ENCODE measurements at places on chromosomes 3 and 15.

GRCh38 chr3:23830869-23831484, 25.2 kb downstream of the UBE2E1 start:
- DNase-seq: no peak

DNA sequence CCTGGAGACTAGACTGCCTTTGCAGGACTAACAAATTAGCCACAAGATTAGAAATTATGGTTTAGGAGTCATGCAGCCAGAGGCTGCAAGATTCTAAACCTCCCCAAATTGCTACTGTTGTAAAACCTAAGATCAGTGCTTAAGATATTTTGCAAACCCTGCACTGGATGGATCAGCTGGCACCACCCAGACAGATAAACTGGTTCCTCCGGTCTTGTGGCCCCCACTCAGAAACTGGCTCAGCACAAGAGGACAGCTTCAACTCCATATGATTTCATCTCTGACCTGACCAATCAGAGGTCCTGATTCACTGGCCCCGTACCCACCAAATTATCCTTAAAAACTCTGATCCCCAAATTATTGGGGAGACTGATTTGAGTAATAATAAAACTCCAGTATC, 19.5 kb upstream of the PXYLP1 start:
- no peak for DNase-seq

GRCh38 chr3:185528532-185528931, 23.9 kb downstream of the LIPH start:
- no peak for DNase-seq

GRCh38 chr15:83365370-83365938, 81.0 kb upstream of the BNC1 start:
- peak; percentile 9 for DNase-seq

- peak; percentile 83 for DNase-seq
These were observed 1.3 kb upstream of the TMIE start for GRCh38 chr3:46699676-46700523.

GRCh38 chr15:41932511-41933289, 38.8 kb upstream of the SPTBN5 start:
- DNase-seq: peak; percentile 24

- no peak for DNase-seq
These were observed 18.1 kb downstream of the CHSY1 start for GRCh38 chr15:101233651-101234280.

GRCh38 chr3:108820586-108820985, 2.0 kb upstream of the TRAT1 start:
- no peak for DNase-seq

DNA sequence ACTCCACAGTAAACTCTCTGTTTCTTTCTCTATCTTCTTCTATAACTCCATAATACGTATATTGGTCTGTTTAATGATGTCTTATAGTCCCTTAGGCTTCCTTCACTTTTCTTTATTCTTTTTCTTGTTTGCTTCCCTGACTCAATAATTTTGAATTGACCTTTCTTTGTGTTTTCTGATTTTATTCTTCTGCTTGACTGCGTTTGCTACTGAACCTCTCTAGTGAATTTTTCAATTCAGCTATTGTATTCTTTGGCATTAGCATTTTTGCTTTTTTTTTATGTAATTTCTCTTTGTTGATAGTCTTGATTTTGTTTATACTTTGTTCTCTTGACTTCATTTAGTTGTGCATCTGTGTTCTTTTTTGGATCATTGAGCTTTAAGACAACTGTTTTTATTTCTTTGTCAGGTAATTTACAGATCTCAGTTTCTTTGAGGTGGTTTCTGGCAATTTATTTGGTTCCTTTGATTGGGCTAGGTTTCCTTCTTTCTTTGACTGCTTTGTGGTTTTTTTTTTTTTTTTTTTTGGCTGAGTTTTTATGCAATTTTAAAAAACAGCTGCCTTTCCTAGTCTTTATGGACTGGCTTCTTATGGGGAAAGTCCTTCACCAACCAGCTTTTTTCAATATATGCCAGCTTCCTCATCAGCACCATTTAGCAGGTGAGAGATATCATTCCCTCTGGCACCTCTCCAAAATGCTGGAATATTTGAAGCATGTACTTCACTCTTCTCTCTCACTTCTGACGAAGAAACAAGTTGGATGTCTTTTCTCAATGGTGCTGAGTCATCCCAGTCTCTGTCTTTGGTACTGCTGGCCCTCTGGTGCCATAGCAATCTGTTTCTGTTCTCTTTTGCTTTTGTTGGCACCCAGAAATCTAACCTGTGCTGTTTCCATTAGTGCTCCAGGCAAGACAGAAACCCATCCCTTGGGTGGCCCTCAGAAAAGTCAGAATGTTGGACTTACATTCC, 17.6 kb downstream of the RSRC1 start:
- DNase-seq: no peak

DNA sequence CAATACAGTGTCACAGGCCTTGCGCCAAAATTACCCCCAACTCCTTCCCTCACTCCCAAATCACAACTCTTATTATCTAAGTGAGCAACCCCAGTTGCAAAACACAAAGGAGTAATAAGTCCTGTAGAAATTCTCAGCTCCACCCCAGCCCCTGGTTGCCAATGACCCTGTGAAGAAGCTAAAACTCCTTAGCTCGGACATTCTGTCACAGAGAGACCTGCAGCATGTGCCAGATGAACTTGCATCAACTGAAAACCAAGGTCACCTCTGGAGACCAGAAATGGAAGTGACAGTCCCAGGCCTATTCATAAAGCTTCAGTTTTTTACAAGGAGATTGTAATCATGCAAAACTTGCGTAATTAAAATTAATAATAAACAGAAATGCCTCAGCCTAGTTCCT, 55.2 kb downstream of the RBPMS2 start:
- no peak for DNase-seq

- no peak for DNase-seq
These were observed 169.6 kb downstream of the OPA1 start for GRCh38 chr3:193762657-193763056.

DNA sequence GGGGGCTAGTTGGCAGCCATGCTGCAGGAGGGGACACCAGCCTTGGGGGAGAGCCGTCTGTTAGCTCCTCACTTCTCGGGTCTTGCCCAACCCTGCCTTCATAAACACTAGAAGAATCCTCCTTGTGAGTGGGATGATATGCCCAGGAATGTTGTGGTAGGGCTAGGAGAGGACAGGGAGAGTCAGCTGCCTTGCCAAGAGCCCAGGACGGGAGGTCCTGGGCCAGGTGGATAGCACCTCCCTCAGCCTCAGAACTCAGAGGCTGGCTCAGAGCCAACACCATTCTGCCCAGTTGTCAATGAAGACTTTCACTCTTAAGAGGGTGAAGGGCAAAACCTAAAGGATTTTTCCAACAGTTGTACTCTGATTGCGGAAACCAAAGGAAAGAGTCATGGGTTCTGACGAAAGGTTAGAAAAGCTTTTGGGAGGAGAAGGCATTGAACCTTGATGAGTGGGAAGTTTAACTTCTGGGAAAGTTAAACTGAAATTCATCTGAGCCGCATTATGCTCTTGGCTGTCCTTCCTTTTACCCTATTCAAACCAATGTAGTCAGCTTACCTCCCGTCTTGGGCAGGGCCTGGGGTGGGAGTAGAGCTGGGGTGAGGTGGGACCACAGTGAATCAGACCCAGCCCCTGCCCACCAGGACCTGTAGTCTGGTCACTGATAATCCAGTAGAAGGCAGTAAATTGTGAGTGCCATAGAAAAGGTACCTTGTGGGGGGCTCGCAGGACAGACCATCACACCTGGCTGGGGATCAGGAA, 81.9 kb downstream of the FAM43A start:
- DNase-seq: no peak

- DNase-seq: no peak
These were observed 9.3 kb downstream of the PAK6 start for GRCh38 chr15:40248006-40248783.

- DNase-seq: no peak
These were observed 153.5 kb downstream of the SV2B start for GRCh38 chr15:91253605-91254004.

- no peak for DNase-seq
These were observed 6.1 kb downstream of the MFGE8 start for GRCh38 chr15:88907111-88907510.

DNA sequence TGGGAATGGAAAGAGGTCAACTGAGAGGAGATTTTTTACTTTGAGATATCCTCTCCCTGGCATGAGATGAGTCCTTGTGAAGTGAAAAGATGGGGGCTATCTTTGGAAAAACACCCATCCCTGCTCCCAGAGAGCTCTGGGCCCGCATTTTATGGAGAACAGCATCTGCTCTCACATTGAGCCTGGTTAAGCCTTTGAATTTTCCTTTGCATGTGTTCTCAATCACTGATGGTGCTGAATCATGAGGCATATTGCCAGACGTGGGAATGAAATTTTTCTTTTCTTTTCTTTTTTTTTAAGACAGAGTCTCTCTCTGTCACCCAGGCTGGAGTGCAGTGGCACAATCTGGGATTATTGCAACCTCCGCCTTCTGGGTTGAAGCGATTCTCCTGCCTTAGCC, 24.4 kb downstream of the TMEM45A start:
- DNase-seq: no peak

- DNase-seq: no peak
These were observed 4.3 kb upstream of the NR1D2 start for GRCh38 chr3:23940775-23941174.

DNA sequence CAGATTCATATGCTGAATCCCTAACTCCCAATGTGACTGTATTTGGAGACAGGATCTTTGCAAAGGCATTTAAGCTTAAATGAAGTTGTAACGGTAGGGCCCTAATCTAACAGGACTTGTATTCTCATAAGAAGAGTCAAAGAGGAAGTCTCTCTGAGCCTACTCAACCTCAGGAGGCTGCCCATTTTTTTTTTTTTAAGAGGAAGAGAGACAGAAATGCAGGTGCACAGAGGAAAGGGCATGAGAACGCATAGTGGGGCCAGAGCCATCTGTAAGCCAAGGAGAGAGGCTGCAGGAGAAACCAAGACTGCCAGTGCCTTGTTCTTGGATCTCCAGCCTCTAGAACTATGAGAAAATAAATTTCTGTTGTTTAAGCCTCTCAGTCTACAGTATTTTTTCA, 28.4 kb downstream of the ZNF860 start:
- DNase-seq: no peak

DNA sequence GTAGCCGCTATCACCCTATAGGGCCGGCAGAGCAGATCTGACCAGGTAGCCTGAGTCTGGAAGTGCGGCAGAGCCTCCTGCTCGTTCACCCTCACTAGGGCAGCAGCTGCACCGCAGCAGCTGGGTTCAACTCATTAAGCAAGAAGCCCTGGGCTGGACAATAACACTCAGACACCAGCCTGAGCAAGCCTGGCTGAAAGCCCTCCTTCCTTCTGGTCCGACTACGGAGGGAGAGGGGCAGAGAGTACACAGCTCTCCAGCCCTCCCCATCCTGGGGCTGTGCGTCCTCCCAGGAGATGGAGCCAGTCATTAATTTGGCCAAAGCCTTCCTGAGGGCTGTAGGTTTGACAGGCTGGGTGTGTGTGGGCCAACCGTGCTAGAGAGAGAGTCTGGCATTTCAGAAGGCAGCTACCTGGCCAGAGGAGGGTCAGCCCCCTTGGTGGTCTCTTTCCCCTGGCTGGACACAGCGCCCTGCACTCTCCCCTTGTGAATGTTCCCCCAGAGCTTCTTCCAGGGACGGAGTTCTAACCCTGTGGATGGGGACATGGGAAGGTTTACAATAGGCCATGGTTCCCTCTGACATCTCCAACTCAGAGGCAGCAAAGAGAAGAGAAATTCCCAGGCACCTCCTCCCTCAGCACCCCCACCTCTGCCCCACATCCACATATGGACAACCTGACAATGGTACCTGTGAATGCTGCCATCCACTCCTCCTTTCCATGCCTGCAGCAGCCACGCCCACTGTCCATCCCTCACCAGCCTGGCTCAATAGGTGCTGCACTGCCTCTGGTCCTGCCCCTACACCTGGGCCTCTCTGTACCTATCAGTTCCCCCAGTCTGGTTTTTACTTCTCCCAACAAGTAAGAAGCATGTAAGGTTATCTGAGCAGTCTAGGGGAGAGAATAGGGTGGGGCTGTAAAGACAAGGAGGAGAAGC, 6.5 kb downstream of the CHRNB4 start:
- no peak for DNase-seq

DNA sequence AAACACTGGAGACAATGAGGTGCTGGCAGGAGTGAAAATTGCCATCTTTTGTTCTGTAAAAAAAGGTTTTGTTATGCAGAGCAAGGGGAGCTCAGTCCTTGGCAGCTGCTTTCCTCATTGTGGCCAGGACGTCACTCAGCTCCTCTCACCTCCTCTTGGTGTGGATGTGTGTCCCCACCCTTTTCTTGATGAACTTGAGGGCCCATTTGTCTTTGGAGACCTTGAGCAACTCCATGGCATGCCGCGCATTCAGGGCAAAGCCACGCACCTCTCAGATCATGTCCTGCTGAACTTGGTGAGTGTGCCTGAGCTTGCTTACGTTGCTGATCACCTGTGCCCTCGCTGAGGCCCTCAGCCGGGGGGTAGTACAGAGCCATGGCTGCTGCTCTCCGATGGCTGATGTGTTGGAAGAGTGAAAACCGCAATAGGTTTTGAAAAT, 24.5 kb upstream of the BDH1 start:
- no peak for DNase-seq

- no peak for DNase-seq
These were observed 533.2 kb downstream of the GRM7 start for GRCh38 chr3:7393944-7394605.

GRCh38 chr15:24017470-24017869, 330.4 kb upstream of the NDN start:
- no peak for DNase-seq

DNA sequence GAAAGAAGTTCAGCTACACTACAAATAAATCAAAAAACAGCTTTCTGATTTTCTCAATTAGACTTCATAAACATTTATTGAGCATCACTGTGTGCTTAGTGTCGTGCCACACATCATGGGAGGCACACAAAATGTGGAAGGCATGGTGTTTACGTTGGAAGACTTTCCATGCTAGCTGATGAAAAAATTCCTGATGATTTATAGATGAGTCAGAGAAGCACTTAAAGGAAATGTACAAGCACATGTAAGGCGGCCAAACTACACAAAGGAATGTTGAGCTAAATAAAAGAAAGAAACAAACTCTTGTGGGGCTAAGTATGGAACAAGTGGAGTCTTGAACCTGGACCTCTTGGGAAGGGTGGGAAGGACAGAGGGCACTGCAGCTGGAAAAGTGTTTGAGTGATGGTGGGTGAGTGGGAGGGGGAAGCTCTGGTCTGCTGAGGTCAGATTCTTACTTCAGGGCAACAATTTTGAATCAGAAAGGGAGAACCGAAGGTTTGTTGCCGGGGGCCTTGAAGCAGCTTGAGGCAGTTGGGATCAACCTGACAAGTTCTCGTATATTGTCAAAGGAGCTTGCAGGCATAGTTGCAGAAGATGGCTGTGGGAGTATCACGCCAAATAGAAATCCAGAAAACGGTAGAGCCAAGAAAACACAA, 66.9 kb downstream of the FOXB1 start:
- no peak for DNase-seq

All from heart left ventricle (tissue), 16 donors.